ENCODE measurements at places on chromosomes 1 and 21.

DNA sequence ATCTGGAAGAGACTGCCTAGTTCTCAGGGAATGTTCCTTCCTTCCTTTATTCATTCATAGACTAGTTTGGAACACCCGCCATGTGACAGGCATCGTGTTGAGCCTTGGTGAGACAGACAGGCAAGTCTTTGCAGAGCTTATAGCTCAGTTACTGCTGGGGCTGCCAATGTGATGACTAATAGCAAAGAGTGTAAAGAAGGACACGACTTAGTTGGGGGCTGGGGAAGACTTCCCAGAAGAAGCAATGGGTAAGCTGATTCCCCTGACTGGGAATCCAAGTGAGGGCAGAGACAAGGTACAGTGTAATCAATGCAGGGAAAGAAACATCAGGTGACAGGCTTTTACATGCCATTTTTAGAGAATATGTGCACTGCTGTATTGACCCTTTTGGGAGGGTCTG lies 51.2 kb downstream of the TENT5C start:
- no peak for DNase-seq

GRCh38 chr1:93980320-93981273 lies 71.4 kb upstream of the GCLM start:
- no peak for DNase-seq

DNA sequence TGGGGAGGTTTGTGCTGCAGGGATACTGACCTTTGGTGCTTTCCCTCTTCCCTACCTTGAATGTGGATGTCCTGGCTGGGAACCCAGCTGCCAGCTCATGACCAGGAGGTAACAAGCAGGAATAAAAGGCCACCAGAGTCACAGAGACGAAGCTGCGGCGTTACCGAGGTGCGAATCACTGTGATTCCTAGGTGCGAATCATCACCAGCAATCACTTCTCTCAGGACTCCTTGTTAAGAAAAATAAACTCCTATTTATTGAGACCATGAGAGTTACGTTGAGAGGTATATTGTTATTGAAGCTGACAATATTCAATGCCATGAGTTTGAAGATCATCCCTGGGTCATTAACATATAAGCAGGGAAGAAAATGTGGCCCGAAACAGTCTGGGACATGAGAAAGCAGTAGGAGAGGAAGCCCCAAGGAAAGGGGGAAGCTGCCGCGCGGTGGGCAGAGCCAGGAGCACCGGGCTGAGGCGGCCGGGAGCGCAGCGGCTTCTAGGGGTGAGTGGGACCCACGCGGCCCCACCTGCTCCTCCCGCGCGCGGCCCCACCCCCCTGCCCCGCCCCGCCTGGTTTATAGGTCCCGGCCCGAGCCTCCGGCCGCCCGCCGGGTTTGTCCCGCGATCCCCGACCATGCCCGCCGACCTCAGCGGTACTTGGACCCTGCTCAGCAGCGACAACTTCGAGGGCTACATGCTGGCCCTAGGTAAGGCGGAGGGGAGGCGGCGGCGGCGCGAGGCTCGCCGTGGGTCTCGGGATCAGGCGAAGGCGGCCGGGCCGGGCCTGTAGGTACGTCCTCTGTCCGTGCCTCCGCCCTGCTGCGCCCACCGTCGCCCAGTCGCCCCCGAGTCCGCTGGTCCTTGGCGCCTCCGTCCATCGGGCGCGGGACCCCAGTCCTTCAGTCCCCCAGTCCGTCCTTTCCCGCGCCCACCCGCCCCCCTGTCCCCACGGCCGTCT lies at the start of gene RBP7:
Gene RBP7, plus strand, starts transcription at position 605 of the 959 bp plus-strand sequence. Its CDS starts 31 bp downstream, at position 636.
- no peak for DNase-seq

DNA sequence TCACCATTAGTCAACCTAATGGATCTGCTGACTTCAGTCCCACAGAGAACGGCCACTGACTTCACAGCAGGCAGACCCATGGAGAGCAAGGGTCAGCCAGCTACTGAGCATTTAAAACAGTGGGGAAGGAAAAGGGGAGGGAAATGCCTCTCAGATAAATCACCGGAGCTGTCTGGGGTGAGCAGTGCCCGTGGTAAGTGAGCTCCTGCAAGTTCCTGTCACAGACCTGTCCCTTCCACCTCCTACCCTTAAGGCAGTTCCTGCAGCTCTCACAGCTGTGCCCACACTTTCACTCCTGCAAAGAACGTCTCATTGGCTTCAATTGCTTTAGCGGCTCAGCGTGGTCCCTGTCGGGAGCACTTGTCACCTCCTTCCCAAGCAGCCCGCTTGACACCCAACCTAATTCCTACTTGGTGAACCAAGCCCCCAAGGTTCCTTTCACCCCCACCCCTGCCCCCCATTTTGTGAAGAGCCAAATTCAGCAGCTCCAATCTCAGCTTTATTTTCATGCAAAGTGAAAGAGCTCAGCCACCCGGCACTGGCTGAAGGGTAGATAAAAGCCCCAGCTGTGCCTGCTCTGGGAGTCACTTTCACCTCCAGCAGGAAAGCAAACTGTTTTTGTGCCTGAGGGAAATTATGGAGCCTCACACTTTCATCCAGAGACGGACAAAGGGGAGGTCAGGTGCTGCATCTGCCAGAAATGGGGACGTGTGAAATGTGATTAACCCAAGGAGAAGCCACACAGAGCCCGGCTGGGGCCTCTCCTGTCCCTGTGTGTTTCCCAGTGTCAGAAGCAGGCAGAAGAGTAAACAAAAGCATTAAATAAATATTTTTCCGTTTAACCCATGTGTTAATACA lies 306.2 kb downstream of the TTLL7 start:
- DNase-seq = no peak

GRCh38 chr1:159009704-159010361 lies at the start of gene IFI16:
Gene IFI16 (plus strand): TSS chr1:159009907. CDS start chr1:159014681, 4,774 bp downstream.
- DNase-seq = no peak

- DNase-seq = no peak
Observed at GRCh38 chr1:244218220-244218619, 167.1 kb downstream of the ZBTB18 start.

DNA sequence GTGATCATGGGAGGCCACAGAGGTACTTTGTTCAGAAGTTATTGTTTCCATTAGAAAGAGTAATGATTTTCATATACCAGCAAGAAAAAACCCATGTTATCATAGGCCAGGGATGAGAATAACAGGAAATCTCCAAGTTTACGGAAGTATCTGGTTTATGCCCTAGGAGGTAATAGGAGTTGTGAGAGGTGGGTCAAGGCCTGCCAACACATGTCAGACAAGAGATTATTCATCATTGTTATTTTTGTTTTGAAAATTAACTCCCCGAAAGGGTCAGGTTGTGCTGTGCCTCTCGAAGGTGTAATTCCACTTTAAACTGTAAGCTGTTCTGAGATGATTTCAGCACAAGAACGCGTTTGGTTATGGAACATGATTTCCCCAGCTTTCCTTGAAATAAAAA lies 218.4 kb downstream of the CAMTA1 start:
- no peak for DNase-seq

- no peak for DNase-seq
Observed at GRCh38 chr1:43065616-43066399, 106.3 kb downstream of the EBNA1BP2 start.

DNA sequence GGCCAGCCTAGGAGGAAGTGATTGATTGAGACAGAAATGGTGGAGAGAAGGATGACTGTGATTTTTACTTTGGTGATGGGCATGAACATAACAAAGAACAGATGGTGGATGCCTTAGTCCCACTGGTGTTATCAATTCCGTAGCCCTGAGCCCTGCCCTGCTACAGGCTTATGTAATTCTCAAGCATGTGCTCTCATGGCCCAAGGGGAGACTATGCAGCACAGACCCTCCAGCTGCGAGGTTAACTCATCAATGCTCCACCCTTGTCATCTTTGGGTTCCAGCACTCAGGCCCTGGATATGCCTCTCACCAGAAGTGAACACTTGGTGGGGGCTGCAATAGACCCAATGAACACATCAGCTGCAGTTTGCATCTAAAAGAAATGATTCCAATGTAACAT lies 62.7 kb upstream of the LRRC8D start:
- DNase-seq = no peak
